ENCODE measurements at places on chromosomes 7 and 10.

GRCh38 chr10:77175631-77176222 is 461.9 kb downstream of the KCNMA1 start:
- no peak overlapping the region for H3K4me3 ChIP-seq
- DNase-seq = no peak
- H3K4me1 ChIP-seq = no peaks in the 10 kb centered on the region
- no peaks in the 10 kb centered on the region for H3K36me3 ChIP-seq
- H3K27ac ChIP-seq = no peak overlapping the region

DNA sequence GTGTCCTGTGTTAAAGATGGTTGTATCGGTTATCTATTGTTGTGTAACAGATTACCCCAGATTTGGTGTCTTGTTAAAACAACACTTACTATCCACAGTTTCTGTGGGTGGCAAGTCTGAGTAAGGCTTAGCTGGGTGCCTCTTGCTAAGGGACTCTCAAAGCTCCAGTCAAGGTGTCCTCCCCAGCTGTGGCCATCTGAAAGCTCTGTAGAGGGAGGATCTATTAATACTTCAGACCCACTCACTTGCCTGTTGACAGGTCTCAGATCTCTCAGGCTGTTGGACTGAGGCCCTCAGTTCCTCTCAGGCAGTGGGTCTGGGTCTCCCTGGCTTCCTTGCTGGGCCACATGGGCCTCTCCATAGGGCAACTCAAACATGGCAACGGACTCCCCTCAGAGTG is 19.6 kb downstream of the ARID5B start:
- H3K4me1 ChIP-seq = peaks cover 5% of the 10 kb centered on the region
- H3K27me3 ChIP-seq = no peaks in the 10 kb centered on the region
- DNase-seq = no peak

- H3K27ac ChIP-seq = peak overlapping the region; percentile 44
- H3K4me1 ChIP-seq = peaks cover 27% of the 10 kb centered on the region
- H3K36me3 ChIP-seq = no peaks in the 10 kb centered on the region
- no peaks in the 10 kb centered on the region for H3K27me3 ChIP-seq
- DNase-seq = no peak
Measured at GRCh38 chr7:108528183-108528712, 2.3 kb upstream of the PNPLA8 start.

DNA sequence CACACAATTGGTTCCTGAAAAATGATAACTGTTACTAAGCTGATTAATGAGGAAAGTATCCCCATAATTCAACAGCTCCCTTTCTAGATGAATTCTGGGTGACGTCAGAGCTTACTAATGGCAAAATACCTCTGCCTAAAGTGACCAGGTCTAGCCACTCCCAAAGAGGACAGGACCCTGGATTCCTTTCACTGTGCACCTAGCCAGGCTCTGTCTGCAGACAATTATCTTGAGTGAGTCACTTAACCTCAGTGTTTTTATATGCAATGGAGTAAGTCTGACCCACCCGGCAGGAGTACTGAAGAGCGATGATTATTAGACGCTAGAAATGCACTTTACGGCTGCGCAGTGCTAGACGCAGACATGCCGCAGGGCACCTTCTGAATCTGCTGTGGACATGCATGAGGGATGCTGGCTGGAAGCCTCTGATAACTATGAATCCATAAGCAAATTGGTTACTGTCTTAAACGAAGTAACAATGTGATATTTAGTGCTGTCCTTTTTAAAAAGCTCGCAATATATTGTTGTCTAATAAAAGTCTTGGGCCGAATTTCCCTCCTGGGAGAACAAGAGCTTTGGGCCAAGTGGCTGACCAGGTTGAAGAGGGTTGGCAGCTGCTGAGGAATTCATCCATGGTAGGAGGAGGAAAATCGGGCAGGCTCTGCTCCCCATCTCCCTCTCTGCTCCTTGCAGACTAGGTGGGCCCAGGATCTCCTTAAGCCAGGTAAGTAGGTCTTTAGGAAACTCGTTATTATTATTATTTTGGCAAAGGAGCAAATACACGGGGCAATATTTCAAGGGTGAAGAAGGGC is 4.6 kb upstream of the INPP5A start:
- DNase-seq = no peak
- H3K4me3 ChIP-seq = peak overlapping the region; percentile 56
- H3K4me1 ChIP-seq = peaks cover 36% of the 10 kb centered on the region
- no peak overlapping the region for H3K27ac ChIP-seq

- no peak overlapping the region for H3K27ac ChIP-seq
- no peak overlapping the region for H3K4me3 ChIP-seq
- no peaks in the 10 kb centered on the region for H3K27me3 ChIP-seq
- H3K36me3 ChIP-seq = no peaks in the 10 kb centered on the region
Measured at GRCh38 chr7:40531956-40532355, 397.2 kb downstream of the SUGCT start.

DNA sequence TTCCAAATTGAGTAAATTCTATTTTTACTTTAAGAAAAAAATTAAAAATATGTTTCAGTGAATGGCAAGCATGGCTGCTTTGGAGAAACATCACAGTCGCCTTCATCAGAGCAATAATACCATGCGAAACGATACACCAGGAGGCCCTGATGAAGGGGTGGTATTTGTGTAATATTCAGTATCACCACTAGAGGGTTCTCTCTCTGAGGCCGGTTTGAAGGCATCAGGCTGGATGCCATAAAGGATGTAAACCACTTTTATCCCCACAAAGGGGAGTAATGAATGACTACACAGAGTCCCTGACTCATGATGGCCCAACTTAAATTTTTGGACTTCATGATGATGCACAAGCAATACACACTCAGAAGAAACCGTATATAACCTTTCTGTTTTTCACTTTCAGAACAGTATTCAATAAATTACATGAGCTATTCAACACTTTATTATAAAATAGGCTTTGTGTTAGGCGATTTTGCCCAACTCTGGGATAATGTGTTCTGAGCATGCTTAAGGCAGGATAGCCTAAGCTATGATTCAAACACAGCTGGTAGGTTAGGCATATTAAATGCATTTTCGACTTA is 95.5 kb downstream of the PPP1R17 start:
- H3K27me3 ChIP-seq = no peaks in the 10 kb centered on the region
- no peaks in the 10 kb centered on the region for H3K36me3 ChIP-seq
- peak; percentile 18 for DNase-seq
- no peak overlapping the region for H3K27ac ChIP-seq

DNA sequence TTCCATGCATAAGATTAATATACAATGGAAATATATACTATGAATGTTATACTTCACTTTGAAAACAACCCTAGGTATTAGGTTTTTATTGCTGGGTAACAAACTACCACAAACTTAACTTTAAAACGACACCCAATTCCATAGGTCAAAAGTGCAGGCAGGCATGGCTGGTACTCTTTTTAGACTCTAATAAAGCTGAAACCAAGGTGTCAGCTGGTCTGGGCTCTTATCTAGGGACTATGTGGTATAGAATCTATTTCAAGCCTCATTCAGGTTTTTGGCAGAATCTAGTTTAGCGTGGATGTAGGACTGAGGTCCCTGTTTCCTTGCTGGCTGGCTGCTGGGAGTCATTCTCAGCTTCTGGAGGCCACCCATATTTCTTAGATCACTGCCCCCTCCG is 65.0 kb upstream of the TMEM168 start:
- H3K36me3 ChIP-seq = peaks cover 20% of the 10 kb centered on the region
- H3K4me1 ChIP-seq = no peaks in the 10 kb centered on the region
- H3K27me3 ChIP-seq = no peaks in the 10 kb centered on the region
- H3K4me3 ChIP-seq = no peak overlapping the region

DNA sequence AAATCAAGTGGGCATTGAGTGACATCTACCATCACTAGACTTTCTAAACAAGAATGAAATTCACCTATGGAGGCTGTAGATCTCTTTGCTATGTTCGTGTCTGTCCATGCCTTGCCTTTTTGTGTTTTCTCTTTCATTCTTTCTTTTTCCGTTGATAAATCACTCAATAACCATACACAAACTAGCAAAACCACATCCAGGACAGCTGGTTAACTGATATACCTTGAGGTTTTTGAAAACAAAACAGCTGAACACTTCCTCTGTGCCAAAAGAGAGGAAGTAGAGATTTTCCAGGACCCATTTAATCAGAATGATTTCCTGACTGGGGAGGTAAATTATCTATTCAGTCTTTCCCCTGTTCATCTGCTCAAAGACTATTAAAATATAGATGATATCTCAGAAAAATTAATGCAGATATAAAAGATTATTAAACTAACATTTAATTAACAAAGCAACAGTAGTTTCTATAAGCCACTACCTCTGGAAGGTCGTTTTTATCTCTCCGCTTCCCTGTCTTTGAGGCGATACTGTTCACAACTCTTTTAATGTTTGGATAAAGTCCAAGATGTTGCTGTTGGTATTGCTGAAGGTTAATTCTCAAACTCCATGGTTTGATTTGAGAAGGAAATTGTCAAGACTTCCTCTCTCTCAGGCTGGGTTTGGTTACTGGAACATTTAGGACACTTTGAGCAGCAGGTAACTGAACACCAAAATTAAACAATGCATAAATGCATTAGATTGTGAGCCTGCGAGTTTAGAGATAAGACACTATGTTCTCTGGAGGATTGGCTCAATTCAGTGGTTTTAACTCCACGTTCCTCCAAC is 24.4 kb upstream of the C10orf67 start:
- peaks cover 5% of the 10 kb centered on the region for H3K4me1 ChIP-seq
- H3K36me3 ChIP-seq = no peaks in the 10 kb centered on the region
- DNase-seq = no peak
- no peak overlapping the region for H3K4me3 ChIP-seq

GRCh38 chr7:19378345-19378714 is 233.1 kb upstream of the FERD3L start:
- DNase-seq = no peak
- peaks cover 15% of the 10 kb centered on the region for H3K4me1 ChIP-seq
- H3K36me3 ChIP-seq = no peaks in the 10 kb centered on the region
- H3K4me3 ChIP-seq = no peak overlapping the region
- peak overlapping the region; percentile 9 for H3K27ac ChIP-seq
- H3K27me3 ChIP-seq = no peaks in the 10 kb centered on the region

- no peaks in the 10 kb centered on the region for H3K36me3 ChIP-seq
- H3K27me3 ChIP-seq = peaks cover 3% of the 10 kb centered on the region
- no peak overlapping the region for H3K27ac ChIP-seq
Measured at GRCh38 chr7:89265631-89266030, 470.1 kb upstream of the TEX47 start.

- peaks cover 11% of the 10 kb centered on the region for H3K27me3 ChIP-seq
- H3K4me3 ChIP-seq = no peak overlapping the region
- H3K36me3 ChIP-seq = no peaks in the 10 kb centered on the region
- no peak for DNase-seq
- H3K27ac ChIP-seq = no peak overlapping the region
Measured at GRCh38 chr7:50190776-50191175, 97.7 kb upstream of the ZPBP start.

DNA sequence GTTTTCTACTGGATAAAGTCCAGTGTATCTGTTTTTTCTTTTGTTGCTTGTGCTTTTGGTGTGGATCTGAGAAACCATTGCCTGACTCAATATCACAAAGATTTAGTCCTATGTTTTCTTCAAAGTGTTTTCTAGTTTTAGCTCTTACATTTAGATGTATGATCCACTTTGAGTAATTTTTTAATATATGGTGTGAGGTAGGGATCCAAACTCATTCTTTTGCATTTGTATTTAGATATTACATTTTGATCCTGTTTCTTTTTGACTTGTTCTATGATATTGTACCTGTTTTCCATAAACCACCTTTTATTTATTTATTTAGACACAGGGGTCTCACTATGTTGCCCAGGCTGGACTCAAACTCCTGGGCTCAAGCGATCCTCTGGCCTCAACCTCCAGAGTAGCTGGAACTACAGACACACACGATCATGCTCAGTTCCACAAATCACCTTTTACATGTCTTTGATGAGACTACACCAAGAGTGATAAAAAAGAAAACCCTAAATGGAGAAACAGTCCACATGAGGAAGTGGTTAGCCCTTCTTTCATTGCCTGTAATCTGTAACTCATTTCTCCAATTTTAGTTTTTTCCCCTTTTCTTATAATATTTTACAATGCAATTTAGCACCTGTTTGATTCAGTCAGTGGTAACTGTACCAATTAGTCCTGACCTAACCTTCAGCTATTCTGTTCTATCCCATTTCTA is 86.0 kb downstream of the SLC37A3 start:
- H3K36me3 ChIP-seq = peaks cover 20% of the 10 kb centered on the region
- no peak overlapping the region for H3K4me3 ChIP-seq
- peaks cover 5% of the 10 kb centered on the region for H3K4me1 ChIP-seq
- DNase-seq = no peak

GRCh38 chr7:77327067-77327931 is 88.8 kb downstream of the GSAP start:
- H3K4me3 ChIP-seq = no peak overlapping the region
- H3K27me3 ChIP-seq = no peaks in the 10 kb centered on the region
- DNase-seq = no peak
- no peak overlapping the region for H3K27ac ChIP-seq
- peaks cover 5% of the 10 kb centered on the region for H3K4me1 ChIP-seq
- no peaks in the 10 kb centered on the region for H3K36me3 ChIP-seq

- DNase-seq = no peak
- no peak overlapping the region for H3K4me3 ChIP-seq
- no peaks in the 10 kb centered on the region for H3K27me3 ChIP-seq
- peaks cover 12% of the 10 kb centered on the region for H3K36me3 ChIP-seq
- H3K4me1 ChIP-seq = no peaks in the 10 kb centered on the region
Measured at GRCh38 chr10:1022413-1022812, 3.2 kb downstream of the IDI2 start.

DNA sequence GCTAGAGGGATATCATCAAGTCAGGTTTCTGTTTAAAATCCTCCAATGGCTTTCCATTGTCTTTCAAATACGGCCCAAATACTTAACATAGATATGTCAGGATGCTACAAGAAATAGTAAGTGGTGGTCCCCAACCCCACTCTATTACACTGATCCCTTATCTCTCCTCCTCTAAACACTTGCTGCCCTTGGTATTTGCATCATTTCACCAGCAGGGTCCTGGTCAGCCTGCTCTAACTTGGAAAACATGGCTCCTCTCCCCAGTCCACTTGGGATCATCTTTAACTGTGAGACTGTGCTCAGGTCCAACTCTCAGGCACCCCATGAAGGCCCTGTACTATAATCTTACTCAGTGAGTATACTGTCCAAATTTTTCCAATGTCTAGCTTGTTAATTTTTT is 53.8 kb upstream of the GSAP start:
- DNase-seq = no peak
- no peak overlapping the region for H3K4me3 ChIP-seq
- no peaks in the 10 kb centered on the region for H3K27me3 ChIP-seq
- no peak overlapping the region for H3K27ac ChIP-seq
- no peaks in the 10 kb centered on the region for H3K36me3 ChIP-seq

Measured in neural crest cell (in vitro differentiated cells).